ENCODE measurements at places on chromosomes 7 and 10.

GRCh38 chr10:43417950-43418768 is 9.2 kb upstream of the HNRNPF start:
- no peak for DNase-seq

DNA sequence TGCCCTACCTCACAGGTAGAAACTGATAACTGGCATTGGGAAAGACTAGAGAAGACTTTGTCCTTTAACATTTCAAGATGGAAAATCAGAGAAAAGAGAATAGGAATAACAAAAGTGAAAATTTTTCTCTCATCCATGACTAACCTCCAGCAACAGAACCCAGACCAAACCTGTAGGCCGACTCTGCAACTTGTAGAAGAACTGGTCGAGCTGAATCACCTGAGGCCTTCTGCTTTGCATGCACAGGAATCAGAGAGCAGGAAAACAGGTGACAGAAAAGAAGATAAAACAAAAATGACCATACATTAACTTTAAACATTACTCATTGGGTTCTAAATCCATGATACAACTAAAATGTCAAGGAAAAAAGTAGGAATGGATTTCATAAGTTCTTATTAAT is 137.1 kb downstream of the SLC25A13 start:
- no peak for DNase-seq

DNA sequence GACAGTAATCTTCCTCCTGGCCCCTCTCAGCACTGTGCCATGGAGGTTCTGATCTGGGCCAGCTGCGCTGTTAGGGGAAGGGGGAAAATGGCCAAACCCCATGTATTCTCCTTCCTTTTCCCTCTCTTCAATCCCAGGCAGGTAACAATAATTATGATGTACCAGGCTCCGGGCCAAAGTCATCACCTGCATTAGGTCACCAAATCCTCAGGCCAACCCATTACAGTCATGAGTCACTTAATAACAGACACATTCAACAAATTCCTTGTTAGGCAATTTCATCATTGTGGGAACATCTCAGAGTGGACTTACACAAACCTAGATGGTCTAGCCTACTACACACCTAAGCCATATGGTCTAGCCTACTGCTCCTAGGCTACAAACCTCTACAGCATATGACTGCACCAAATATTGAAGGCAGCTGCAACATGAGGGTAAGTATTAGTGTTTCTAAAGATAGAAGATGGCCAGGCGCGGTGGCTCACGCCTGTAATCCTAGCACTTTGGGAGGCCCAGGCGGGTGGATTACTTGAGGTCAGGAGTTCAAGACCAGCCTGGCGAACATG is 2.2 kb upstream of the HSPB1 start:
- no peak for DNase-seq

DNA sequence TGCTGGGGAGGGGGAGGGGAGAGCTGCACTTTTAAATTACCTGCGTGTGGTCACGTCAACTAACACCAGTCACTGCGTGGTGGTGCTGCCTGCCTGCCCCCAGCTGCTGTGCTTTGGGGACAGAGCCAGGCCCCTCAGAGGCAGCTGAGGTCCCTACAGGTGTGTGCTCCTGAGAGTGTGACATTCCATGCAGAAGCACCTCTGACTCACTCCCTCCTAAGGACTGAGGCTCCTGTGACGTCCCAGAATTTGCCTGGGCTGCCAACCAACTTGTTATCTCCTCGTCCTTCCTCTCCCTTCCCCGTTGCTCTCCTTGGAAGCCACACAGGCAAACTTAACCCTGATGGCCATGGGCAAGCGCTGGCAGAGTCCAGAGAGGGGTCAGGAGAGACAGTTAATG is 563.0 kb downstream of the PARD3 start:
- DNase-seq: no peak

GRCh38 chr7:121278120-121279021 is 50.4 kb upstream of the WNT16 start:
- no peak for DNase-seq

GRCh38 chr10:90245623-90246022 is 544.2 kb downstream of the KIF20B start:
- no peak for DNase-seq

GRCh38 chr7:18196638-18197037 is 169.0 kb upstream of the PRPS1L1 start:
- DNase-seq: no peak

DNA sequence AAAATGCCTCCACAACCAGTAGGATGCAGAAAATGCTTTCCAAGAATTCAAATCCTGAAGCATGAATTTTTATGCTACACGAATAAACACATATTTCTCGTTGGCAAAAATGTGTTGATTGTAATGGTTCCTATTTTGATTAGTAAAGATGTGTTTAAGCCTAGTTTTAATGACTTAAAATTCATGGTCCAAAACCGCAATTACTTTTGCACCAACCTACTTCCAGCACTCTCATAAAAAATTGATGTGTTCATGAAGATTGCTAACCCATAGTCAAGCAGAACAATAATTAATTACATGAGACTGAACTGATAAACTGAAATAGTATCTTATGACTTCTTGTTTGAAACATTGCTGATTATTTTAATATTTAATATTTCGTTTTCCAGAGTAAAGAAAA is 828.8 kb downstream of the CCSER2 start:
- DNase-seq: no peak

- DNase-seq: no peak
Observed at GRCh38 chr7:43847496-43847895, 21.8 kb downstream of the MRPS24 start.

- DNase-seq: no peak
Observed at GRCh38 chr7:464454-465401, 54.9 kb downstream of the PDGFA start.

- no peak for DNase-seq
Observed at GRCh38 chr10:72756674-72757385, 64.9 kb downstream of the MCU start.

DNA sequence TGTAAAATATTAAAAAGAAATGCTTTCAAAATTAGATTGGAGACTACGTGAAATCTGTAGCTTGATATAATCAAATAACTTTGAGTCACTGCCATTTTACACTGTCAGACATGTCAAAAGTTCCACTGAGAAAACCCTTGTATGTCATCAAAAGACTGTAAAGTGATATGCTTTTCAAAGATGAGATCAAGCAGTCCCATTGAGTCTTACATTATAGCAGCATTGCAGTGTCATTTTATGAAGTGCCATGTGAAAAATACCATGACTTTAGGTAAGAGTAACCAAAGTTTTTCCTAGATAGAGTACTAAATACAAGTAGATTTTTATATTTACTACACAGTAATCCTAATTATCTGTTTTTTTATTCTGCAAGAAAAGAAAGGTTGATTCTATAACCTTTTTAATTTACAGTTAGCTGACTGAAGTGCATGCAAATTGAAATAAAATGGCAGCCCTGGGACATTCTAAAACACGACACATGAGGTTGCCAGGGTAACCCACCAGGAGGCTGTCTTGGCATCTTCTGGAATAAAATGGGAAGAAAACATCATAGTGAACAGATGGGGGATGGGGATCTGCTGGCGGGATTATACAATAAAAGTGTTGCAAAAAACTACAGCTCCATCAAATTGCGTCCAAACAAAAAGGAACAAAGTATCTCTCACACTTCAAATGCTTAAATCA is 91.3 kb upstream of the TMEM106B start:
- DNase-seq: no peak
